ENCODE measurements at places on chromosomes 2 and 18. TPM values are rescaled to one million over a fixed set of nuclear protein-coding genes. Genes with fewer than 3 reads are reported as not detected.
A peak's percentile ranks its signal among the peaks of the same experiment; 100 is the strongest.

The DLX2 gene
- total RNA-seq = 0.04 TPM

The EFHD1 gene
- 7.0 TPM for total RNA-seq

GRCh38 chr2:38600921-38601455 is 1.7 kb downstream of the HNRNPLL start:
- DNase-seq = peak; percentile 39
- H3K27ac ChIP-seq = peak overlapping the region; percentile 97
- no peaks in the 10 kb centered on the region for H3K36me3 ChIP-seq
- H3K27me3 ChIP-seq = no peaks in the 10 kb centered on the region

The LHCGR gene
- 0.44 TPM for total RNA-seq

The VWC2L gene
- total RNA-seq = not detected

DNA sequence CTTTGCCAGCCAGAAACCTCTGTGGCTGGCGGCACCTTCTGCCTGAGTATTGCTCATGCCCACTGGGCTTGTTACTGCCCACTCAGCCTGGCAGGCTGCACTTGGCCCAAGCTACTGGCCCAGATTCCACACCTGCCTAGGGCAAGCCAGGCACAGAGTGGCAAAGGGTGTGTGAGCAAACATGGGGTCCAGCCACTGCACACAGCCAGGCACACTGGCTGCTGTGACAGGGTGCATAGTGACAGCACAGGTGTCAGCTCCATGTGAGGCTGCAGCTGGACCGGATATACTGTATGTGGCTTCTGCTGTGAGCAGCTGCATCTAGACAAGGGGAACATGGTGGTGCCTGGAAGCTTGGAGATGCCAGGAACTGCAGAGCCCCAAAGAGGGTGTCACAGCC is 113.9 kb downstream of the COPS8 start:
- no peak for DNase-seq
- H3K4me3 ChIP-seq = no peak overlapping the region
- no peak overlapping the region for H3K27ac ChIP-seq

DNA sequence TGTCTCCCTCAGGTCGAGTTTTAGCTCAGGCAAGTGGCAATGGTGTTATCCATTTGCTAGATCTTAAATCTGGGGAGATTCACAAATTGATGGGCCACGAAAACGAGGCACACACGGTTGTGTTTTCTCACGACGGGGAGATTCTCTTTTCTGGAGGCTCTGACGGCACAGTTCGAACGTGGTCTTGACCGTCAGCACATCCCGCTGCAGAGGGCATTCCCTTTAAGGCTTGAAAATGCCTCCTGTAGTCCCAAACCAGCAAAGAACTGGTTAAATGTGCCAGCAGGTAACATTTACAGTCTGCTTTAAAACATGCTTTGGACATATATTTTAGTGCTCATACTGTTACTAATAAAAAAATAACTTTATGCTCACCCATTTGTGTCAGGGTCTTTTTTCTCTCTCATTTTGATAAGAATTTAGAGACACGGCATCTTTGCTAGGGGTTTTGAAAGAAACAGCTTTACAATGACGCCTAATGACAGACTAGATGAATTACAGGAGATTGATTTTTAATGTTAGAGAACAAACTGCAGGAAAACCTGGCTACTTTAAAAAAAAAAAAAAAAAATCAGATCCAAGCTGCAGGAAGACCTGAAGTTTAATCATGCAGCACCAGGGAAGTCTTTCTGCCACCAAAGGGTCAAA is 602 bp upstream of the VWC2L start:
- H3K27ac ChIP-seq = no peak overlapping the region
- no peak overlapping the region for H3K4me3 ChIP-seq
- DNase-seq = no peak
- no peaks in the 10 kb centered on the region for H3K27me3 ChIP-seq

DNA sequence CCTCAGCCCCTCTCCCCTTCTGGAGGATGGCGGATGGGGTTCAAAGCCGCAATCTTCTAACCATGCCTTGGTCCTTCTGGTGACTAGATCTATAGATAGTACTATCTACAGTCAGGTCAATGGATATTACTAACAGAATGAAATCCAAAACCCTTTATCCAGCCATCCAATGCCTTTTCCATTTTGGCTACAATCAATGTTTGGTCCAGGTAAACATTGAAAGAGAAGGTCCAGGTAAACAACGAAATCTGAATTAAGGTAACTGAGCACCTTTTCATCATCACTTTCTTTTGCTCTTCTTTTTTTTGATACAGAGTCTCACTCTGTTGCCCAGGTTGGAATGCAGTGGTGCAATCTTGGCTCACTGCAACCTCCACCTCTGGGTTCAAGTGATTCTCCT is 9.7 kb downstream of the PPP4R3B start:
- no peak overlapping the region for H3K4me3 ChIP-seq
- H3K36me3 ChIP-seq = peaks cover 15% of the 10 kb centered on the region
- DNase-seq = no peak

The MAPK4 gene
- 4.7 TPM for total RNA-seq

DNA sequence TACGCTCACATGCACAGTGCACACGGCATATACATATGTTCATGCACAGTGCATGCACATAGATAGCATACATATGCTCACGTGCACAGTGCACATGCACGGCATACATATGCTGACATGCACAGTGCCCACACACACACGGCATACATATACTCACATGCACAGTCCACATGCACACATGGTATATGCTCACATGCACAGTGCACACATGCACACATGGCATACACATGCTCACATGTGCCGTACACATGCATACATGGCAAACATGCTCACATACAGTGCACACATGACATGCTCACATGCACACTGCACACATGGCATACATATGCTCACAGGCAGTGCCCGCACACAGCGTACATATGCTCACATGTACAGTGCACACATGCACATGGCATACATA is 97.7 kb upstream of the CTDP1 start:
- H3K4me1 ChIP-seq = peaks cover 27% of the 10 kb centered on the region
- H3K4me3 ChIP-seq = no peak overlapping the region
- no peak for DNase-seq
- H3K36me3 ChIP-seq = no peaks in the 10 kb centered on the region

The FIGN gene
- total RNA-seq = 0.53 TPM

GRCh38 chr2:214410918-214411554 is at the start of gene VWC2L:
Gene VWC2L (plus strand): TSS chr2:214411054. CDS start chr2:214414194, 3,140 bp downstream.
- H3K27me3 ChIP-seq = no peaks in the 10 kb centered on the region
- H3K4me3 ChIP-seq = no peak within 1 kb of the TSS
- no peaks in the 10 kb centered on the region for H3K36me3 ChIP-seq
- peak; percentile 87 for DNase-seq

DNA sequence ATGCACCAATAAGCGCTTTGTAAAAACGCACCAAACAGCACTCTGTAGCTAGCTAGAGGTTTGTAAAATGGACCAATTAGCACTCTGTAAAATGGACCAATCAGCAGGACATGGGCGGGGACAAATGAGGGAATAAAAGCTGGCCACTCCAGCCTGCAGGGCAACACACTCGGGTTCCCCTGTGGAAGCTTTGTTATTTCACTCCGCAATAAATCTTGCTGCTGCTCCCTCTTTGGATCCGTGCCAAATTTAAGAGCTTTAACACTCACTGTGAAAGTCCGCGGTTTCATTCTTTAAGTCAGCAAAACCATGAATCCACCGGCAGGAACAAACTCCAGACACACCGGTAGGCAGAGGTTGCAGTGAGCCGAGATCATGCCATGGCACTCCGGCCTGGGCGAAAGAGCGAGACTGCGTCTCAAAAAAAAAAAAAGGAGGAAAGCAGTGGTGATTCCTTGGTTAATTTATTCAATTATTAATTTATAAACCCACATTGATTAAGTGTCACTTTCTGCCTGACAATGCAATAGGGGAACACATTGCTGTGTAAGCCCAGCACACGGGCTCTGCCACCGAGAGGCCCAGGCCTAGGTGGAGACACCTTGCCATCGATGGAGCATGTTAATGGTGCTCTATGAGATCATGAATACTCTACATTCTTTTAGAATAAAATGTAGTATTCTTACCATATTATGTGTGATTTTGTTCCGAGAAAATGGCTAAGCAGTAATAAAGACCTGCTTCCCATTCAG is 687.6 kb upstream of the HS6ST1 start:
- peak; percentile 6 for DNase-seq
- H3K4me1 ChIP-seq = no peaks in the 10 kb centered on the region
- no peaks in the 10 kb centered on the region for H3K36me3 ChIP-seq
- H3K27me3 ChIP-seq = no peaks in the 10 kb centered on the region

The PLEKHB2 gene
- total RNA-seq = 22.3 TPM

The PNPT1 gene
- 15.1 TPM for total RNA-seq

The UGT1A9 gene
- not detected for total RNA-seq

The SAG gene
- 0.18 TPM for total RNA-seq

DNA sequence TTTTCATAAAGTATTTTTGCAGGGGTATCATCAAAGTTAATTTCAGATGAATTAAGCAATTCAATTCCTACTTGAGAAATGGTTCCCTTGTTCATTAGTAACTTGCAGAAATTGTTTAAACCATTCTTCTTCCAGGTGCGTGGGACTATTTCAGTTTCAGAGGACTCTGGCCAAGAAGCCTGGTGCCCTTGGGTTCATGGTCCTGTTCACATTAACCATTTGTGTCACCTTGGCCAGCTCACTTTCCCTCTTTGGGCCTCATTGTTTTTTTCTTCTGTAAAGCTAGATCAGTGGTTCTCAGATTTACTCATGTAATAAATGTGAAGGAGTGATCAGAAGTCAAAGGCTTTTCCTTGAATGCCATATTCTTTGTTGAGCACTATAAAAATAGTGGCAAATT is 112.4 kb upstream of the BZW1 start:
- no peaks in the 10 kb centered on the region for H3K4me1 ChIP-seq
- H3K36me3 ChIP-seq = no peaks in the 10 kb centered on the region
- no peaks in the 10 kb centered on the region for H3K27me3 ChIP-seq

DNA sequence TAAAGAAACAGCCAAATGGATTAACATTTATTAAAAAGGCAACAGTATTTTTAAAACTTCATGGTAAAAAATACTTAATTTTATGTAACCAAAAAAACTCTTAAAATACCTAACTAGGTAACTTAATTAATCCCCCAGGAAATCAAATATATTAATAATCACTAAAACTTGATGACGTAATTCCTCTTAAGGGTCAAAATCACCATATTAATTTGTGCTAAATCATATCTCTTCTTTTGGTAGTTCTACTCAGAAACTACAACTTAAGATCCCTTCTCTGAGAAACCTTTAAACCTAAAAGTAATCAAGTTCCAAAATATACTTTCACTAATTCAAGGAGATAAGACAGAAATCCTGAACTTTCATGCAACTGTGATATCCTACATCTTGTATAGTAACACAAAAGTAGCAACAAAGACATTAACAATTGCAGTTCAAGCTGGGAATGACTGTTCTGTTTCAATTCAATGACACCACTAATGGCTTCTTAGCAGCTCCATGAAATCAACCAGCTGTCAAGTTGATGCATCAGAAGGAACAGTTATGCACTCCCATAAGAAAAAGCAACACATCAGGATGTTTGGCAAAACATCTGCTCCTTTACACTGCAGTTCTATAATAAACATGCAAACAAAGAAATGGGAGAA is 4.0 kb downstream of the BAZ2B start:
- peak; percentile 69 for DNase-seq
- no peaks in the 10 kb centered on the region for H3K27me3 ChIP-seq
- H3K27ac ChIP-seq = peak overlapping the region; percentile 98
- H3K36me3 ChIP-seq = no peaks in the 10 kb centered on the region

DNA sequence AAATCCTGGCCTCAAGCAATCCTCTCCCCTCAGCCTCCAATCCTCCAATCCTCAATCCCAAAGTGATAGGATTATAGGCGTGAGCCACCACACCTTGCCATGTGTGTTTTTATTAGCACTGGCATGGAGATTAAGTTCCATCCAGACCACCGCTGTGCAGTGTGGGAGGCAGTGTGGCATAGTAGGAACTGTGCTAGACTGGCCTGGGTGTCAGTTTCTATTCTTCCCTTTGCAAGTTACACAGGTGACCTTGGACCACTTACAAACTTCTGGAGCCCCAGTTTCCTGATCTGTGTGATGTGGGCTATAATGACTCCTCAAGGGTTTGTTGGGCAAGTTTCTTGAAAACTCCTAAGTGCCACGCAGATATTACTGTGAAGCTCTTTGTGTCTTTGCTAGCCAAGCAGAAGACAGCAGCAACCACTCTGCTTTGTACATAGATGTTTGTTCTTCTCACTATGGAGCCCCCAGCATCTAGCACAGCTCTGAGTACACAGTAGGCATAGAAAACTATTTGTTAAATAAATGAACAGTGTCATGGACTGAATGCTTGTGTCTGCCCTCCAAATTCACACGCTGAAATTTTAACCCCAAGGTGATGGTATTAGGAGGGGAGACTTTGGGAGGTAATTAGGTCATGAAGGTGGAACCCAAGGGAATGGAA is 93.0 kb downstream of the LBH start:
- peaks cover 4% of the 10 kb centered on the region for H3K4me1 ChIP-seq
- no peaks in the 10 kb centered on the region for H3K27me3 ChIP-seq
- no peak overlapping the region for H3K4me3 ChIP-seq
- no peaks in the 10 kb centered on the region for H3K36me3 ChIP-seq
- no peak for DNase-seq
- no peak overlapping the region for H3K27ac ChIP-seq

The RESP18 gene
- not detected for total RNA-seq

GRCh38 chr18:7202169-7202568 is 28.7 kb upstream of the LRRC30 start:
- H3K4me1 ChIP-seq = peaks cover 6% of the 10 kb centered on the region
- H3K36me3 ChIP-seq = no peaks in the 10 kb centered on the region
- no peaks in the 10 kb centered on the region for H3K27me3 ChIP-seq
- no peak overlapping the region for H3K4me3 ChIP-seq

DNA sequence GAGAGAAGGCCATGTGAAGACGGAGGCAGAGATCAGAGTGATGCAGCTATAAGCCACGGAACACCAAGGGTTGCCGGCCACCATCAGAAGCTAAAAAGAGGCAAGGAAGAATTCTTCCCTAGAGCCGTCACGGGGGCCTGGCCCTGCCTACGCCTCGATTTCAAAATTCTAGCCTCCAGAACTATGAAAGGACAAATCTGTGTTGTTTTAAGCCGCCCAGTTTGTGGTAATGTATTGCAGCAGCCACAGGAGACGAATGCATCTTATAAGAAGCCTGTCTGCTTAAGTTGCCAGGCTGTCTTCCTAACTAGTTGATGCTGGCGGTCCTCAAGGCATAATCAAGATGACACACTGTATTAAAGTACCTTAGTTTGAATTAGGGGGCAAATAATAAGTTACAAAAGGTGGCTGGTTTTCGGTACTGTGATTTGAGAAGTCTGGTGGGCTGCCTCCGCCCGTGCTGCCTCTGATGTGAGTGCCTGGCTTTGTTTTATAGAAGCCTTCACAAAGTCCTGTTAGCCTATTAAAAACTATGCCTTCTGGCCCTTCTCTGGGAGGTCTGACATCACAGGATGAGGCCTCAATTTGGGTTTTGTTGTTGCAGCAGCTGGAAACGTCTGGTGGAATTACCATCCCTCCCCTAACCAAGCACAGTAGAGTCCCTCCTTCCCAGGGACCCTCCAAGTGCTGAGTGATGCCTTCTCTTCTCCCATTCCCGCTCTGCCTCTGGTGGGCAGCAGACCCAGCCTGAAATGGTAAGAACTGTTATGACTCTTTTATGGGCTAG is 53.6 kb downstream of the SRD5A2 start:
- H3K36me3 ChIP-seq = no peaks in the 10 kb centered on the region
- no peaks in the 10 kb centered on the region for H3K4me1 ChIP-seq
- H3K27me3 ChIP-seq = no peaks in the 10 kb centered on the region
- no peak overlapping the region for H3K4me3 ChIP-seq
- H3K27ac ChIP-seq = no peak overlapping the region

Data from muscle of leg (tissue), 16 donors.